ENCODE measurements at places on chromosomes 1 and 21.

- no peak for DNase-seq
Measured at GRCh38 chr1:59317780-59318179, 20.9 kb downstream of the FGGY start.

GRCh38 chr21:31064803-31065202 is 26.5 kb upstream of the KRTAP19-8 start:
- no peak for DNase-seq

DNA sequence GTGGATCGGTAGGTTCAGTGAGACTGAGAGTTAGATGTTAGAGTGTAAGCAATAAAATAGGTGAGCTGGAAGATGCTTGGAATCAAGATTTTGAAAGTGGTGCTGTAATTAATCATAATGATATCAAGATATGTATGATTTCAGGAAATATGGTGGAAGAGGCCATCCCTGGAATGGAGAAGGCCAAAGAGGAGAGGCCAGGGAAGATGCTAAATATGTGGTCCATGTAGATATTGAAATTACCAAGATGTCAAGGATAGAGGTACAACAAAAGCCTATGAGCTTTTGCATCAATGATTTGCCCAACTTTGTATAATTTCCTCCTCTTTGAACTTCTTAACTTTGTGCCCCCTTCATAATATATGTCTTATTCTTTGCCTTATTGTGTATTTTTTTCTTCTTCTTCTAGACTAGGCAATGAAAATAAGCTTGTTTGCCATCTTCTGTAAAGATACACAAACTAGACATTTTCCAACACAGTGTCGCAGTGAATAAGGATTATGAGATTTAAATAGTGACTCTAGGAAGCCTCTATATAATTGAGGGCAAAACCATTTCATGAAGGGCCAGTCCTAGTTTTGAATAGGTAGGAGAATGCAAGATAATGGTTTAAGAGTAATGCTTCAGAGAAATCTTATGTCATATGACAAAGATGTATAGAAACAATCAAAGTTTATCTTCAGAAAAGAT is 8.9 kb downstream of the PTGS2 start:
- no peak for DNase-seq

DNA sequence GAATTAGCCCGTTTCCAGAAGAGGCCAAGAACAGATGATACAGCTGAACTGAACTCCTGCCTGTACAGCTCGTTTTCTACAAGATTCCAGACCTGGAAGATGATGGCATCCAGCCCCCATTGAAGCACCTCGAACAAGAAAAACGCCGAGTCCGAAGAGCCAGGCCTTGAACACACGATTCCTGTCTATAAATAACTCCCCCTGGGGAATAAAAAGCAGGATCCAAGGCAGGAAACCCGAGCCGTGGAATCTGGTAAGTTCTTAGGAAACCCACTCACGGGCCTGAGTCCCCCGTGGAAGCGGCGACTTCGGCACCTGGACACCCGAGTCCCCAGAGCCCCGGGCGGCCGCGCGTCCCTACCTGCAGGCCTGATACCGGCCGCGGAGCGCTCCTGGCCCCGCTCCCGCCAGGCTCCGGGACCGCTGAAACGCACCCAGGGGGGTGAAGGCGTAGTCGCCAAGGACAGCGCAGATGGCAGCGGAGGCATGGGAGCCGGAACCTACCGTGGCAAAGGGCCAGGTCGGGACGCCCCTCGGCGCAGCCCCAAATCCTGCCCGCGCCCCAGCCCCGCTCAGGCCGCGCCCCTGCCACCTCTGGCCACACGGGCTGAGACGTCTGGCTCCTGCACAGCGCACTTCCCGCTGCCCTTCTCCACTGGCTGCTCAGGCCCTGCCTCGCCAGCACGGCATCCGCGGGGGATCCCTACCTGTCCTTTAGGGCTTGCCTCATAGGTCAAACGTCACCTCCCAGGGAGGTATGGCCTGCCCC is 14.0 kb upstream of the HLCS start:
- DNase-seq: no peak

- DNase-seq: no peak
Measured at GRCh38 chr1:115060501-115060900, 28.8 kb downstream of the TSPAN2 start.

DNA sequence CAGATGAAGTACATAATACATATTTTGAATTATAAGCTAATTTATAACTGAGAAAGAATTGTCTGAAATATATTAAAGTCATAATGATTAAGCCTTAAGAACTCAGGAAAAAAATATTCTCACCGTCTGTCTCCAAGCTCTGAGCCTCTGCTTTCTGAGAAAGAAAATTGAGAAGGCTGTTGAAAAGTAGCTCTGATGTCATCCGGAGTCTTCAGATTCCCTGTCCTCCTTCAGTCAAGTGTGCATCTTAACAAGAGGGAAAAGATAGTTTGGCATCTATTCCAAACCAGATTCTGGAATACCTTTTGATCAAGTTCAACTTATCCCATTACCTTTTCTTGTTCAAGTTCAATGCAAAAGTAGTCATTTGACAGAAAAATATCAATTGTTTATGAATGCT is 50.6 kb downstream of the NRIP1 start:
- no peak for DNase-seq

GRCh38 chr1:181148636-181149035 is 60.1 kb downstream of the IER5 start:
- DNase-seq: no peak

DNA sequence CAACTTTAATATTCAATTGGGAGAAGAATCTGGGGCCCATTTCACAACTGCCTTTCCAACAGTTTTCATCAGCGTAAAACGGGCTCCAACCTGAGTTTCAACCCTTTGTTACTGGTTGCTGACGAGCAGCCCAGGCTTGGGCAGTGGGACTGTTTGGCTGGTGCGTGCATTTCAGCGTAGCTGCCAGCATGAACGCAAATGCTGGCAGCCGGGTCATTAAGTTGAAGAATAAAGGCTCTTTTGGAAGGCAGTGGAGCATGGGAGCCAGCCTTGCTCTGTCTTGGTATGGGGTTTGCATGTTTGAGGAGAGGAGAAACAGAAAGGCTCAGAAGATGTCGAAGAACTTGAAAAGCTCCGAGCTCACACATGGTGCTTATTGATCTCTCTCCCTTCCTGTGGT is 40.7 kb downstream of the WDR3 start:
- no peak for DNase-seq

DNA sequence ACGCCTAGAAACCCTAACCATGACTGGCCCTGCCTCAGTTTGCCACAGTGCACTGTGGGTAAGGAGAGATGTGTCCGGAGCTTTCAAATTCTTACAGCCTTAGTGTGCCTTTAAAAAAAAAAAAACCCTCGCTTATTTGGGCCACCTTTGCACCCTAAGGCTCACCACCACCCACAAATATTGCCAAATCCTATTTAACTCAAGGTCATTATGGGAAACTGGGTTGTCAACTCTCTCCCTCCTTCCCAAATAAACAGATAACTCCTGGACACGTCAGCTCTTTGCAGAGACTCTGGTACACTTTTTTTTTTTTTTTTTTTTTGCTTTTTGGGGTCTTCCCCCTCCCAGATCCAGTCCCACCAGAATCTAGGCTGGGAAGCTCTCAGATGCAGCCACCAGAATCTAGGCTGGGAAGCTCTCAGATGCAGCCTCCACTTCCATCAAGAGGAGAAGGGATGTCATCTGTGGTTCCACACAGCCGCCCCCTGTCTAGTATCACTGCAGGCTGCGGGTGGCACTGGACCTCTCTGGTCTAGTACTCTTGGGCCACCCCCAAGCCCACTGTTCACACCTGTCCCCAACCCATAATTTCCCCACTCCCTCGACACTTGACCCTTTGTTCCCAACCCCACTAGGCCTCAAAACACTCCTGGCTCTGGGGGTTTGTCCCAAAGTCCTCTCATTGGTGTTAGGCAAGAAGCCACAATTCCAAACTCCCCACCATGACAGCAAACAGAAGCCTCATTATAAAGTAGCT is 3.4 kb downstream of the DHRS3 start:
- no peak for DNase-seq

DNA sequence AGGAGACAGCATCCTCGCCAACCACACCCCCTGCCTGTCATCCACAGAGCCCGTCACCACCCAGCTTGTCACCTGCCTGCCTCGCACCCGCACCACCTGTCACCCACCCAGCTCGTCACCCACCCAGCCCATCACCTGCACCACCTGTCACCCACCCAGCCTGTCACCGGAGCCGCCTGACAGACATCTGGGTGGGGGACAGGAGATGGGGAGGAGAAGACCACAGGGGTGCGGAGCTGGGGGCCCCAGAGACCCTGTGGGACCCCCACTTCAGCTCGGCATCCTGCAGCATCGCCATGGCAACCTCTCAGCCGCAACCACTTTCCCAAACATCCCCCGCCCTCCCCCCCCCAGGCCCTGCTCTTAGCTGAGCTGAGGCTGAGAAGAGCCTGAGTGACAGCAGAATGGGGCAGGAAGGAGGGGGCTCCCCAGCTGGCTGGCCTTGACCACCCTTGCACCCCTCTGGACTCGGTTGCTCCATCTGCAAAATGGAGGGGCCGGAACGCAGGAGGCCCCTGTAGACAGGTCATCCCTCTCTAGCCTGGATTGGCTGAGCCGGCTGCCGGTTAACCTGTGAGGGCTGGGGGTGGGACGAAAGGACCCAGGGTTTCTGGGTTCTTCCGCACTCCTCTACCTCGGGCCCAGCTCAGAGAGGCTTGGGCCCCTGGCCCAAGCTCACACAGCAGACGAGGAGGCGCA is 11.6 kb downstream of the AHDC1 start:
- DNase-seq: no peak

GRCh38 chr1:201890806-201891450 is 2.2 kb downstream of the SHISA4 start:
- no peak for DNase-seq

- no peak for DNase-seq
Measured at GRCh38 chr1:41158147-41158875, 83.8 kb downstream of the SCMH1 start.

GRCh38 chr1:226814751-226815537 is 55.5 kb upstream of the PSEN2 start:
- no peak for DNase-seq

DNA sequence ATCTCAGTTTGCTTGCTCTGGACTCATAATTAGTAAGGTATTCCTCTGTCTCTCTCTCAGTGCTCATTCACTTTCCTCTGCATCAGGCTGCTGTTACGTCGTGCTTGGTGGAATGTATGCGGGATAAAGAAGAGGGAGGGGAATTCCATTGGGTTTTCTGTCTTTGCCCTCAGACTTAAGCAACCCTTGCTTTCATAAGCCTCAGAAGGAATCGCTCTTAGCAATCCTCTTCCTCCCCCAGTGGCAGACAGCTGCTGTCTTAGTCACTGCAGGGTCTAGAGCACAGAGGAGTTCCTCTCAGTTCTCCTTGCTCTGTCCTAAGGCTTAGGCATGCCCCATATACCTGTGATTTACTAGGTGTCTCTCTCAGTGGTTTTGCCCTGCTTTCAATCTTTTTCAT is 19.1 kb upstream of the NTMT2 start:
- no peak for DNase-seq

DNA sequence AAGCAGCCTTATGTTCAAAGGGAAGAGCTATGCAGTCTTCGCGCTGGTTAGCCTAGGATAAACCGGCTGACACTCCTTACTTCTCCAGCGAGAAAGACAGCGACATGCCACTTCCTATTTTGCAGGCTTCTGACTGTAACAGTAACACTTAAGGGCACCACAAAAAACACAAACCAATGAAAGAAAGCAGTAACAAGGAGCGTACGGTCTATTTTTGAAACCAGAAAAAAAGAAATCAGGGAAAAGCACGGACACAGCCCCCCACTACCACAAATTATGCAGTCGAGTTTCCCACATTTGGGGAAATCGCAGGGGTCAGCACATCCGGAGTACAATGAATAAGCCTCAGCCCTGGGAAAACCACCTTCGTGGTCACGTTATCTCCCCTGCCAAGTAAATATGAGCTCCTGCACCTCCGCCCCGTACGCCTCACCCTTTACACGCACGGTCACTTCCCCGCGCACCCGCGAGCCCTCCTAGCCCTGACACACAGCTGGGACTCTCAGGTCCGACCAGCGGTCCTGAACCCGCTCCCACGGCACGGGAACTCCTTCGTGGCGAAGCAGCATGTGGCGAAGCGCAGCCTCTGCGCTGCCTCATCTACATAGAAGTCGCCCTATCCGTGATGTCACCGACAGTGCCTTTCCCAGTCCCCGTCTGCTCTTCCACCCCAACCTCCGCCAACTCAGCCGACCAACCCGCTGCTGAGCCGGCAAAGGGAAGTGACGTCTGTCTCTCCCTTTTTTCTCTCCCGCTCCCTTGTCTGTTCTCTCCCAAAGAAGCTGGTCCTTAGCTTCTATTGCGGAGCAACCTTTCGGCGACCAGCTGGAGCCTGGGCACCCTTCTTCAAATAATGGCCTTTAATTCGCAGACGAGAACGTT is 40.9 kb upstream of the PPIAL4F start:
- DNase-seq: peak; percentile 84

DNA sequence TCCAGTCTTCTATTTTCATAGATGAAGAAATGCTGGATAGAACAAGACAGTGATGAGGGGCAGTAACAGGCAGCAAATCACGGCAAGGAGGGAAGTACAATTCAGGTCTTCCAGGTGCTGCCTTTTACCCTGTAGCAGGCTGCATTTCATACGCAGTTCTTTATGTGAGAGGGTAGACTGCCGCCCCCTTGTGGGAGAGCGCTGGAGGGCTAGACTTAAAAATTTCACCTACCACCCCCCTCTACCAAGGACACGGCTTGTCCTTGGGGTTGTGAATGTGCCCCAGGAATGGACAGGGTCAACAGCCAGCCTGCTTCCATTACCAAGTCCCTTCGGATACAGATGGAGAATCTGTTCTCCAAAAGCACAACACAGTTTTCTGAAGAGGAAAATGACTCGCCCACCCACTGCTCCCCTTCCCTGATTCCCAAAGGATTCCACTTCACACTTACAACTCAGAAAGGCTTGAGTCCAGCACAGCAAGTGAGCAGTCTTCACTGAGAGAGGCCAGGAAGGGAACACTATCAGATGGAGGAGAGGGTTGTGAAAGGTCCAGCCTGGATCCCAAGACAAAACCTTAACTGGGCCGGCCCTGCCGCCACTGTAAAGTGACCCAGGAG is 7.4 kb downstream of the WDR77 start:
- peak; percentile 36 for DNase-seq

DNA sequence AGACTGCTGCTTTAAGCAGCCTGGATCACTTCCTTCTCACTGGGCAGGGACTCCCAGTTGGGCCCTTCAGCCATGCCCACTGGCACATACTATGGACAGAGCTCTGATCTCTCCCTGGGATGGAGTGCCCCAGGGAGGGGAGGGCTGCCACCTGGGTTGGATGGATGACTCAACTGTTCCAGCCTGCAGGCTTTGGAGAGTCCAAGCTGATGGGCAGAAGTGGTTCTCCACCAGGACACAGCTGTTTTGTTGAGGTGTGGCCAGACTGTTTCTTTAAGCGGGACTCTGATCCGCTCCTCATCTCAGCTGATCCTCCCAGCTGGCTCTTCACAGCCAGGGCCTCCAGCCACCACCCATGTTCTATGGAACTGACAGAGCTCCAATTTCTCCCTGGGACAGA is 166.9 kb downstream of the MAGI3 start:
- no peak for DNase-seq

DNA sequence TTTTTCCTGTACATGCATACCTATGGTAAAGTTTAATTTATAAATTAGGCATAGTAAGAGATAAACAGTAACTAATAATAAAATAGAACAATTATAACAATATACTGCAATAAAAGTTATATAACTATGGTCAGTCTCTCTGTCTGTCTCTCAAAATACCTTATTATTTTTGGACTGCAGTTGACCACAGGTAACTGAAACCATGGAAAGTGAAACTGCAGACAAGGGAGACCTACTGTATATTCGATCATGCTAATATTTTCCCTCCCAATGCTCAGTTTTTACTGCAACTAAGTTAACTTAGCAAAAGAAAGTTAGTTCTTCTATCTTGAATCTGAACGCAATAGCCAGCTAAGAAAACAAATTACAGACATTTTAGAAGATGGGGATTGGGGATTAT is 12.3 kb upstream of the DHX9 start:
- DNase-seq: no peak
